ENCODE measurements at places on chromosomes 16 and 17.

DNA sequence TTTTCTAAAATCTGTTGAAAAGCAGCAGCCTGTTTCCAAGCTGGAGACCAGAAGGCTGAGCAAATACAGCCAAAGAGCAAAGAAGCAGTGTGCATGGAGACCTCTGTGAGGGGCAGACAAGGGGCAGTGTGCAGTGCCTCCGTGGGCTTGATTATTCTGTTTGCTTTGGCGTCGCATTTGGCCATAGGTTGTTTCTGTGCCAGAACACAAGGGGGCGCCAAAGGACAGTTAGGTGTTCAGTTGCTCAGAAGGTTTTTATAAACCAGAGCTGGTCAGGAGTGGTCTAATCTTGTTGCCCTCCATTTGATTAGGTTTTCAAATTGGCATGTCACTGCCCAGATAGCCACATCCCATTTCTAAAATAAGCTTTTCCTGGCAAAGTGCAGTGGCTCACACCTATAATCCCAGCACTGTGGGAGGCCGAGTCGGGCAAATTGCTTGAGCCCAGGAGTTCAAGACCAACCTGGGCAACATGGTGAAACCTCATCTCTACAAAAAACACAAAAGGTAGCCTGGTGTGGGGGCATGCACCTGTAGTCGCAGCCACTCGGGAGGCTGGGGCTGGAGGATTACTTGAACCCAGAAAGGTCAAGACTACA lies 10.6 kb downstream of the MYH3 start:
- peak; percentile 53 for DNase-seq

- no peak for DNase-seq
These were observed 58.2 kb downstream of the MAF start for GRCh38 chr16:79542237-79542774.

GRCh38 chr16:29848420-29849297 lies 14.4 kb downstream of the CDIPT start:
- peak; percentile 78 for DNase-seq

GRCh38 chr16:68760671-68761275 lies 23.7 kb downstream of the CDH1 start:
- peak; percentile 93 for DNase-seq

DNA sequence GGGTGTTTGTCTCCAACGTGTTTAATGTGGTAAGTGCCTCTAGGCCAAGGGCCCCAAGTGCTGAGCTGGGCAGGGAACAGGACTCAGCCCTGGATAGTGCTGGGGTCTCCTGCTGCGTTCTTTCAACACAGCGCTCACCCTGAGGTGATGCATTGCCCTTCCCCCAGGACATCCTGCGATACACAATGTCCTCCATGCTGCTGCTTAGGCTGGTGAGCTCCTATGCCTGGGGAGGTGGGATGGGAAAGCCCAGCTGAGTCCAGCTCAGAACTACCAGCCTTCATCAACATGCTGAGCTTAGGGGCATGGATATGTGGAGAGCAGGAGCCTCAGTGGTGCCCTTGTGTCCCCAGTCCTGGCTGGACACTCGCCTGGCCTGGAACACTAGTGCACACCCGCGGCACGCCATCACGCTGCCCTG lies 563 bp downstream of the ZACN start:
- no peak for DNase-seq

DNA sequence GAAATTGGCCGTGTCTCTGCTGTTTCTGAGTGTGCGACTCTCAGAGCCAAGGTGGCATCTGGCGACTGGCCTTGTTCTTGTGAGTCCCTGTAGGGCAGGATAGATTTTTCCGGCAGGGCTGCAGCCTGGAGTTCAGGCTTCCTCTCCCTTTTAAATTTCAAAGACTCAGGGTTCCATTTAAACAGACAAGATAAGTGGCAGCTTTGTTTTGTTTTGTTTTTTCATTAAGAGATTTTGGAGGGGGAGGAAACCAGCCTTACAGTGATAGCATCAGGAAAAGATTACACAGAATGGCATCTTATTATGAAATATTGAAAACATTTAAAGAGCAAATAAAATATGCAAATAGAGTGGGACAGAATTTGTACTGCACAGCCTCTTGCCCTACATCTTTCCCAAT lies 151.3 kb downstream of the RPTOR start:
- DNase-seq, result peak; percentile 73

- no peak for DNase-seq
These were observed 34.1 kb upstream of the MMP2 start for GRCh38 chr16:55444754-55445485.

DNA sequence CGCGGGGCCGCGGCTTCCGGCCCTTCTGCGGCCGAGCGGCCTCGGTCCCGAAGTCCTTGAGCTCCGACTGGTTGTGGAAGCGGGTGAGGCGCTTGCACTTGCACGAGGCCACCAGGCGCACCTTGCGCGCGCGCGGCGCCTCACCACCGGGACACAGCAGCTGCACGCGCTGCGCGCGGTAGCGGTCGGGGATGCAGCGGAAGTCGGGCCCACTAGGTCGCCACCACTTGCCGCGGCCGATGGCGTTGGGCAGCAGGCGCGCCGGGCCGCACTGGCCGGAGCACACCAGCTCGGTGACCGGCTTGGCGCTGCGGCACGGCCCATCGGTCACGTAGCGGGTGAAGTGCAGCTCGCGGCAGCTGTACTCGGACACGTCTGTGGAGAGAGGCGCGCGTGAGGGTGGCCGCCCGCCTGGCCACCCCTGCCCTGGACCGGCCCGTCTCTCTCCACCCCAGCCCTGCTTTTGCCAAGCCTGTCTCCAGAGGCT lies 3.2 kb downstream of the SOST start:
- DNase-seq, result peak; percentile 93

- no peak for DNase-seq
These were observed 29.8 kb downstream of the ANKRD40 start for GRCh38 chr17:50677851-50678375.

- no peak for DNase-seq
These were observed 14.2 kb downstream of the BANP start for GRCh38 chr16:87965417-87965816.

DNA sequence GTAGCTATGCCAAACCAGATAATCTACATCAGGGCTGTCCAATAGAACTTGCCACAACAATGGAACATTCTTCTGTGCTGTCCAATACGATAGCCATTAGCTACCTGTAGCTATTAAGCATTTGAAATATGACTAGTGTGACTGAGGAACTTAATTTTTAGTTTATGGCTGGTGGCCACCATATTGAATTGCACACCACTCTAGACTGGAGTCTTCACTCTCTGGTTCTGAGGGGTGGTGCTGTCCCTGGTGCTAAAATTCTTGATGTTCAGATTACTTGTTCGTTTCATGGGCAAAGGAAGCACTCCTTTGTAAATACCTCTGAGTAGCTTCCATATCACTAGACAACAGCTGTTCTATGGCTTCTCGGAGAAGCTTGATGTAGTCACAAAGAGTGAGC lies 296.6 kb downstream of the NPIPA8 start:
- DNase-seq, result no peak

GRCh38 chr16:84144209-84144858 lies 643 bp downstream of the HSDL1 start:
- DNase-seq, result peak; percentile 48

DNA sequence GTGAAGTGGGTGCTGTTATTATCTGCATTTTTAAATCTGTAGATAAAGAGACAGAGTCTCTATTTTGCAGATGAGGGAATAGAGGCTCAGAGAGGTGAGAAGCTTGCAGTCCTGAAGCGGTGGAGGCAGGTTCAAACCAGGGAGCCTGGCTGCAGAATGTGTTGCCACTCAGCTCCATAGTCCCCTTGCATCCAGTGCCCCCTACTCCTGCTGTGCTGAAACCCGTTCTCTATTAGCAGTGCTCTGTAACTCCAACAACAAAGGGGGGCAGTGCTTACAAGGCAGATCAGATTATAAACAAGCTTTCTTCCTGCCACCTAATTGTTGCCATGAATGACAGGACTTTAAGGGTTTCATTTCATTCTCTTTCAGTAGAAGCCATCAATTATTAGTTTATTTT lies 118.1 kb upstream of the CACNG3 start:
- DNase-seq, result no peak

GRCh38 chr17:58284613-58285421 lies 4.1 kb upstream of the MPO start:
- no peak for DNase-seq

GRCh38 chr16:73875996-73876690 lies 420.5 kb upstream of the PSMD7 start:
- DNase-seq, result no peak

GRCh38 chr16:20868890-20869289 lies 31.3 kb downstream of the DCUN1D3 start:
- DNase-seq, result no peak

DNA sequence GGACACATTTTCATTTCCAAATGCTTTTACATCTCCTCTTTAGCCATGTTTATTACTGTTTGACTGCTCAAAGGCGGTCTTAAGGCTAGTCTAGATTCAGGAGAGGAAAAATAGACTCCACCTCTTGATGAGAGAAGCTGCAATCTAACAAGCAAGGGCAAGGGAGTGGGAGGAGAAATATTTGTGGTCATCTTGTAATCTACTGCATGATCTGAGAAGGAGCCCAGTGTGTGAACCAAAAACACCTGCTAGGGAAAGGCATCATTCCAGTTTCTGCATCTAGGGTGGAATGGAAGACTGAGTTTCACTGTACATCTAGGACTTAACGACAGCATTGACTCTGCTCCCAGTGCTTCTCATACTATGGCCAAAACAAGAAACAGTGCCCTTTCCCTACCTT lies 232.2 kb upstream of the HS3ST3A1 start:
- DNase-seq, result no peak

GRCh38 chr17:45388604-45389325 lies 43.9 kb downstream of the ARHGAP27 start:
- no peak for DNase-seq

- DNase-seq, result peak; percentile 87
These were observed 36.9 kb downstream of the SYCE1L start for GRCh38 chr16:77236063-77236511.

GRCh38 chr17:64632194-64632593 lies 29.9 kb downstream of the SMURF2 start:
- DNase-seq, result no peak

GRCh38 chr17:68204736-68205135 lies 43.1 kb upstream of the AMZ2 start:
- peak; percentile 14 for DNase-seq

- DNase-seq, result no peak
These were observed 45.4 kb downstream of the NDEL1 start for GRCh38 chr17:8481089-8481488.

- no peak for DNase-seq
These were observed 112.1 kb downstream of the COPRS start for GRCh38 chr17:31746884-31747495.

GRCh38 chr16:31568577-31569359 lies 41.1 kb downstream of the AHSP start:
- no peak for DNase-seq

DNA sequence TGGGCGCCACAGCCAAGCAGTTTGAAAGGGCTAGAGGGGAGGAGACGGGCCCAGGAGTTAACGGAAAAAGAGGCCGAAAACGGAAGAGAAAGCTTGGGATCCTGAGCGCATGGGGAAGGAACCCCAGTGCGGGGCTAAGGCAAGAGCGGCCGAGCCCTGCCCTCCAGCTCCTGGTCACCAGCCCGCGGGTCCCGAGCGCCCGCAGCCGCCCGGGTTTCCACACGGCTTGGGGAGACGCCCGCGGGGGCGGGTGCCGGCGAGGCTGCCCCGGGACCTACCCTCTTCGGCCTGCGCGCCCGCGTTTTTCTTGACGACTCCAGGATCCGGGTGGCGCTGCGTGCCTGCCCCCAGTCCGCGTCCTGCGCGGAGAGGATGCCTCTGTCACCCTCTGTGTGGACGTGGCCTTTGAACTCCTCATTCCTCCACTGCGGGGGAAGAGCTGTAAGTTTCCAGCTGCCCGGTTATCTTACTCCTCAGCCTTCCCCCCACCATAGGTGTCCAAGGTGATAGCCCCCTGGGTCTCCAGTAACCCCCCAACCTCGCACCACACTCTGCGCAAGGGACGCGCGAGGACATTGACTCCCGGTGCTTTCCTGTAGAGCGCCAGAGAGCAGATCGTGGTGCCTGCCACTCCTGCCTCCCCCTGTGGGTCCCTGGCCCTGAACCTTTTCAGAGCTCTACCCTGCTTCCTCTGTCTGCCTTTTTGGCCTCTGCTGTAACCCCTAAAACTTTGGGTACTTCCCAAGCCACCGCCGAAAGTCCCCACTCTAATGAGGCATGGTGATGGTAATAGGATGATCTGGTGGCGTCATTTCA lies 1.7 kb upstream of the CDH11 start:
- no peak for DNase-seq

DNA sequence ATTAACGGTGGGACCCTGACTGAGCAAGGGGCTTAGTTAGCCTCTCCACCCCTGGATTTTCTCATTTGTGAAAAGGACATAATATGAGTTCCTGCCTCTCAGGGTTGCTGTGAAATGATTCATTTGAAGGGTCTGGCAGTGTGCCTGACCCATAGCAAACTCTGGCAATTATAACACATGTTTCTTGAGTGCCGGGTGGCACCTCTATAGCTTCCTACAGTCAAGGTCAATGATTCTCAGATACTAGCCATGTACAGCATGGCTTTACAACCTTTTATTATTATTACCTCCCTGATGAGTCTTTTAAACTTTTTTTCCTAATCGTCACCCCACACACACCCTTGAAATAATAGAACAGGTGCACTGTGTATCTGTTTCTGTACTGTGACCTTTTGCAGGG lies 42.1 kb downstream of the TMEM114 start:
- DNase-seq, result no peak

DNA sequence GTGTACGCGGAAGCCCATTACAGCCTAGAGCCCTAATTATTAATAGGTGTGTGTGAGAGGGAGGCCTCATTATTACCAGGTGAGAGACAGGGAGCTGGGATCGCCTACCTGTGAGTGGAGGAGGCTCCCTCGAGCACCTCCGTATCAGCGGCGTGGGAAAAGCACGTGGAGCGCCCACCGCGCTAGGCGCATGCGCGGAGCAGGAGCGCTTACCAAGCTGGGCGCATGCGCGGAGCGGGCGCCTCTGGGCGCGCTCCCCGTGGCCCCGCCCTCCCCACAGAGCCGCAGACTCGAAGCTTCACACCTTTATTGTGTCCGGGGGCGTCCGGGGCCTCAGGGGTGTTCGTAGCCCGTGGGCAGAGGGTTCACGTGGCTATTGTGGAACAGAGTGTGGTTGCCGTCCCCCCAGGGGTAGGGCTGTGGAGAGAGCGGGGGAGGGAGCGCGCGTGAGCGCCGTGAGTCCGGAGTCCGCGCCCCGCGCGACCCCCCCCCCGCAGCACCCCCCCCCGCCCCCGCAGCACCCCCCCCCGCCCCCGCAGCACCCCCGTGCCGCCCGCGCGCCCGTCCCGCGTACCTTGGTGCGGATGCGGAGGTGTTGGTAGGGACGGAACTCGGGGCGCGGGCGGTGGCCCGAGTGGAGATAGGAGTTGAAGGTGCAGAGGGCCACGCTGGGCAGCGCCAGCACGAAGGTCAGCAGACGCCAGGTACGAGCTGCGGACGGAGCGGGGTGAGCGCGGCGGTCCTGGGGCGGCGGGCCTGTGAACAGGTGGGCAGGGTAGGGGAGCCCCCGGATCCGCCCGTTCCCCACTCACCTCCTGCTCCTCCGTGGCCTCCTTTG lies 500 bp downstream of the COX6A2 start:
- DNase-seq, result no peak

- no peak for DNase-seq
These were observed 5.8 kb upstream of the HBZ start for GRCh38 chr16:146646-147045.
